ENCODE measurements at places on chromosomes 3 and 15.

- H3K36me3 ChIP-seq: no peaks in the 10 kb centered on the region
- no peak overlapping the region for H3K4me3 ChIP-seq
- no peak overlapping the region for H3K27ac ChIP-seq
- H3K4me1 ChIP-seq: no peaks in the 10 kb centered on the region
These were observed 744.7 kb downstream of the EPHA3 start for GRCh38 chr3:89851974-89852621.

DNA sequence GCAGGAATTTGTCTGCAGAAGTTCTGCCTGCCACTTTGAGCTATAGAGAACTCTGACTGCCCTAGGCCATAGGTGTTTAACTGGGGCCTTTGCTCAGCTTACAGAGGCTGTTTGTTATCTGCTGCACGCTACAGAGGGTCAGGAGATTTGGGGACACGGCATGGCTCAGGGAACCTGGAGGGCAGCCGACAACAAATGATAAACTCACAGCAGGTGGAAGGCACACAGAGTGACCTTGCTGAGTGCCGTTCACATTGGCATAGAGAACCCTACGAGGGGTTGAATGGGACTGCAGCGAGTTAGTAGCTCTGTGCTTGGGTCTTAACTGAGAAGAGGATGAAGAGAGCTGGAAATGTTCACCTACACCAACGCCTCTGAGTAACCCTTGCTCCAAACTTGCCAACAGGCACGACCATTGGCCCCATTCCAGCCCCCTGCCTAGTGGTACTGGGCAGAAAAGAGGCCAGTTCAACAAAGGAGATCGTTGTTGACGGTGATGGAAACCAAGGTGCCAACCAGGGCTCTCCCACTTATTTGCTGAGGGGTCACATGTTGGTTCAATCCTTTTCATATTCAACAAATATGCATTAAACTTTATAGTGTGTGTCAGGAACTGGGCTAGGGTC, 301.1 kb downstream of the NTRK3 start:
- no peak overlapping the region for H3K4me3 ChIP-seq
- H3K36me3 ChIP-seq: no peaks in the 10 kb centered on the region
- no peaks in the 10 kb centered on the region for H3K4me1 ChIP-seq
- H3K27me3 ChIP-seq: no peaks in the 10 kb centered on the region
- H3K27ac ChIP-seq: no peak overlapping the region
- DNase-seq: no peak

DNA sequence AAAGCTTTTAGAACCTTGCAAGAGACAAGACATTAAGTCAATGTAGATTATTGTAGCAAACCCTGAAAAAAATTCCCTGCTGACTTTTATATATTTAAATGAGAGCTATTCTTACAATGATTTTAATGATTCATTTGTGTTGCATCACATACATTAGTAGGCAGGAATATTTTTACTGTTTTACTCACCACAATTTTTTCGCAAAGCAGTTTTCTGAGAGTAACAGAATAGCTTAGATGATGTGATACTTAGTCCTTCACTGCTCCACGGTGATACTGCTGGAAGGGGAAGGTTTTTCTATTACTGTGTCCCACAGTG, 43.9 kb upstream of the CLRN1 start:
- no peak for DNase-seq
- no peak overlapping the region for H3K4me3 ChIP-seq
- peaks cover 15% of the 10 kb centered on the region for H3K27me3 ChIP-seq
- H3K36me3 ChIP-seq: no peaks in the 10 kb centered on the region
- H3K4me1 ChIP-seq: no peaks in the 10 kb centered on the region

GRCh38 chr15:67070892-67071664, 5.7 kb downstream of the SMAD3 start:
- no peak overlapping the region for H3K27ac ChIP-seq
- peaks cover 22% of the 10 kb centered on the region for H3K36me3 ChIP-seq
- H3K27me3 ChIP-seq: no peaks in the 10 kb centered on the region

- DNase-seq: no peak
- no peak overlapping the region for H3K27ac ChIP-seq
- H3K4me1 ChIP-seq: no peaks in the 10 kb centered on the region
- peaks cover 10% of the 10 kb centered on the region for H3K27me3 ChIP-seq
- no peaks in the 10 kb centered on the region for H3K36me3 ChIP-seq
- no peak overlapping the region for H3K4me3 ChIP-seq
These were observed 45.0 kb downstream of the ESYT3 start for GRCh38 chr3:138479438-138479863.

DNA sequence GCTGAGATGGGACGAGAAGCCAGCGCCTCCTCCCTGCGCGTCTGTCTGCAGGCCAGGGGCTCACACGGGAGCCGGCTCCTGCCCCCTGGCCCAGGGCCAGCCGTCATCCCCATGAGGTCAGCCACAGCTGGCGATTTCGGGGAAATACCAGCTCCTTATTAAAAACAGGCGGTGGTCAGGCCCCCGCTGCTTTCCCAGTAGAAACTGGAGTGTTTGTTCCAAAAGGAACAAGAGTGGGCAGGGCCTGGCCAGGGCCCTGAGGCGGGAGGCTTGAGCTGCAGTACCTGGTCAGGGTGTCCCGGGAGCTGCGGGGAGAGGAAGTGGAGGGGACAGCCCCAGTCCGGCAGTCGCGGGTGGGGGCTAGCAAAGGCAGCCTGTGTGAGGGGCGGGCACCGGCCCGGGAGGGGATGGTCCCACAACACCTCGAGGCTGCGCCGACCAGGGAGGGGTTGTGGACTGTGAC, 17.8 kb downstream of the MYL3 start:
- no peaks in the 10 kb centered on the region for H3K4me1 ChIP-seq
- no peak for DNase-seq
- H3K27ac ChIP-seq: peak overlapping the region; percentile 83
- peaks cover 31% of the 10 kb centered on the region for H3K27me3 ChIP-seq
- peak overlapping the region; percentile 78 for H3K4me3 ChIP-seq

- DNase-seq: no peak
- no peaks in the 10 kb centered on the region for H3K4me1 ChIP-seq
- no peak overlapping the region for H3K27ac ChIP-seq
- peaks cover 10% of the 10 kb centered on the region for H3K36me3 ChIP-seq
These were observed 79.7 kb downstream of the IFT80 start for GRCh38 chr3:160319322-160319721.

DNA sequence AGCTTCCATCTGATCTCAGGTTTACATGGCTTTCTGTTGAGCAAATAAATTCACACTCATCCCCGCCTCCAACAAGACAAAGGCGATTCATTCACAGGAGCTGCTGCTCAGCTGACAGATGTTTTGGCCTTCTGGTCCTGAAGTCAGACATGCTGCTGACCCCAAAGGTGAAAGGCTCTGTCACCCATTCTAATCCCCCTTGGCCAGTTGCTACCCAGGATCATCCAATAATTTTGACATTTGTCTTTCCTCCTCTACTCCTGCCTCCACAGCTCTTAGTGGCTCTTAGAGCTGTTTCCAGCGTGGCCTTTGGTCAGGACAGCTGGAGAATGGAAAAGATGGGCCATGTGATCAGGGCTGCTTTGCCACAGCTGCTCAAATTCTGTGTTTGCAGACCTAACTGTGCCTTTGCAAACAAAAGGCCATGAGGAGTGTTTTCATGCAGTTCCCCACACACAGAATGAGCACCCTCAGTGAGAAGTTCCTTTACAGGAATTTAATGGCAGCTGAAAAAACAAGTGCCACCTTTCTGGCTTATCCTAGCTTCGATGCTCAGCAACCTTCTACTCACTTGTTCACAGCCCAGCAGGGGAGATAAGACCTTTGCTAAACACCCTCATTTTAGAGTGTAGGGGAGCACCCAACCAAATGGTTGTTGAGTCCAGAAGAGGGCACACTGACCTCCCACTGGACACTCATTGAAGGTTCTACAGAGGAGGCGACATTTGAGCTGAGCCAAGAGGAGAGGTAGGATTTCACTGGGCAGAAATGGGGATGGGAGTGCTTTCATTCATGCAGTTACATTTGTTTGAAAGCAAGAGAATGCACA, 39.0 kb downstream of the CYP19A1 start:
- H3K4me3 ChIP-seq: no peak overlapping the region
- no peaks in the 10 kb centered on the region for H3K36me3 ChIP-seq
- H3K4me1 ChIP-seq: no peaks in the 10 kb centered on the region
- H3K27me3 ChIP-seq: peaks cover 21% of the 10 kb centered on the region

DNA sequence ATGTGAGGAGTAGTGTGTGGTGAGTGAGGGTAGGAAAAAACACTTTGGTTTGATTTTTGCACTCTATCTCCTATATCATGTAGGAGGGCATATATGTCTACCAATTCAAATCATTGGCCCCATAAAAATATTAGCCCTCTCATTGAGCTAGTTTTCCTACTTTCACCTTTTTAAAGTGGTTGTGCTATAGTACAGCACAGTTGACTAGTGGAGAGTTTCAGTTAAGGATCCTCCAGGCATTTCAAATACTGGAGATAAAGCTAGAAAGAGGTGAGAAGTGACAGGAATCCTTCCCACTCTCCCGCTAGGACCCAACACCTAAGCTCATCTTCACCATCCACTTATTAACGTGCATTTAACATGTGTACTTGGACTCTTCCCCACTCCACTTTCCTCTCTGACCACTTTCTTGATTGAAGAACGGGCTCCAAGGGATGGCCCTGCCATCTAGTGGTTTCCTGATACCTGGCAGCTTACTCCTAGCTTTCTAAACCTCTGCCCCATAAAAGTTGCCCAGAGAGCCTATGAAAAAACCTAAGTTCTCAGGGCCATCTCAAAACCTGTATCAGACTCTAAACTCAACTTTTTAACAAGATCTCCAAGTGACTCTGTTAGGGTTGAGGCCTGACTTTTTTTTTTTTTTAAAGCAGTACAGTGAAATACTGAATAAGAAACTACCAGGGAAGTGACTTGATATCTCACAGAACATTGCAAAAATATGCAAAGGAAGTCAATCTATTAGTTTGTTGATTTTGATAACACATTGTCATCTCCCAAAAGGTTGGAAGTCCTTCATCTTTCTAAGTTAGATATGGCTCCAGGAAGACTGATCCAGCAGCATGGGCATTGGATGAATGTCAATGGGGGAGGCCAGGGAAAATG, 17.9 kb downstream of the IL12A start:
- peaks cover 2% of the 10 kb centered on the region for H3K4me1 ChIP-seq
- no peaks in the 10 kb centered on the region for H3K36me3 ChIP-seq
- DNase-seq: no peak
- peaks cover 4% of the 10 kb centered on the region for H3K27me3 ChIP-seq
- H3K4me3 ChIP-seq: no peak overlapping the region

GRCh38 chr3:61774279-61774890, 213.0 kb downstream of the PTPRG start:
- H3K4me3 ChIP-seq: no peak overlapping the region
- H3K27me3 ChIP-seq: peaks cover 1% of the 10 kb centered on the region
- no peak overlapping the region for H3K27ac ChIP-seq
- DNase-seq: no peak
- H3K36me3 ChIP-seq: no peaks in the 10 kb centered on the region

DNA sequence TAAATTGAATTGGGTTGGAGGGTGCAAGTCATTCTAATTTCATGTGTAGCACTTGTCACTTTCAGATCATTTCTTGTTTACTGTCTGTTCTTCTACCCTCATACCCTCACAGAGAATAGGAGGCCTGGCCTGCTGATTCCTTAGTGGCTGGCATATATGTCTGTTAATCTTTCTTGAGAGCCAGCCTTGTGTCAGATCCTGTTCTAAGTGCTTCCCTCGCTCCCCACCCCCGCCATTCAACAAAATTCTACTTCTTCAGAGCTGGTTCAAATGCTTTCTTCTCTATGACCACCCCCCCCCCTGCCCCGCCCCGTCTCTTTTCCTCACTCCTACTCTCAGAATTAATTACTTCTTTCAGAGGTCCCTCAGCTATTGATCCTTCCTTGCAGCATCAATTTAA, 1.5 kb upstream of the U2SURP start:
- peaks cover 13% of the 10 kb centered on the region for H3K4me1 ChIP-seq
- H3K27me3 ChIP-seq: peaks cover 9% of the 10 kb centered on the region
- H3K36me3 ChIP-seq: peaks cover 1% of the 10 kb centered on the region
- DNase-seq: no peak
- peak overlapping the region; percentile 79 for H3K27ac ChIP-seq

- H3K4me1 ChIP-seq: no peaks in the 10 kb centered on the region
- no peak overlapping the region for H3K27ac ChIP-seq
- H3K36me3 ChIP-seq: no peaks in the 10 kb centered on the region
- no peaks in the 10 kb centered on the region for H3K27me3 ChIP-seq
- DNase-seq: no peak
- H3K4me3 ChIP-seq: no peak overlapping the region
These were observed 201.0 kb upstream of the UBE2E2 start for GRCh38 chr3:23002151-23002550.

DNA sequence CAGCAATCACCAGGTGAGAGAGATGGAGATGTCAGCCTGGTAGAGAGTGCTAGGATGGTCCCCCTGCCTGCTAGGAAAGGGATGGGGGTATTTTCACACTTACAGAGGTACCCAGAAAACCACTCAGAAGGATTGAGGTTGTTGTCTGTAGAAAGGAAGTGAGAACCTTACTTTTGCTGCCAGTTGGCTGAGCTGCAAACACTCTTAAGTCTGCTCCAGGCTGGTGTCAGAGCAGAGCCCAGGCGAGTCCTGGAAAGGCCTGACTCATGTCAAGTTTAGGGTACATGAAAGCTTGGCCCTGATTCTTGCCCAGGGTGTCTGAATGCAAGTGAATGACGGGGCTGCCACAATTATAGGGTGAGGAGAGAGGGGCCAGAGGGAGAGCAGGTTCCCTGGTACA, 214.5 kb upstream of the TRIM42 start:
- H3K4me1 ChIP-seq: no peaks in the 10 kb centered on the region
- H3K4me3 ChIP-seq: no peak overlapping the region

GRCh38 chr3:3998140-3998922, 199.1 kb downstream of the LRRN1 start:
- DNase-seq: no peak
- peaks cover 4% of the 10 kb centered on the region for H3K27me3 ChIP-seq
- no peak overlapping the region for H3K27ac ChIP-seq

- H3K27me3 ChIP-seq: peaks cover 4% of the 10 kb centered on the region
- H3K4me3 ChIP-seq: no peak overlapping the region
- H3K36me3 ChIP-seq: no peaks in the 10 kb centered on the region
These were observed 279.3 kb upstream of the CTNNB1 start for GRCh38 chr3:40920041-40920440.

GRCh38 chr3:127899766-127900165, 15.3 kb upstream of the KBTBD12 start:
- H3K27ac ChIP-seq: no peak overlapping the region
- no peaks in the 10 kb centered on the region for H3K36me3 ChIP-seq
- no peak for DNase-seq
- no peak overlapping the region for H3K4me3 ChIP-seq
- no peaks in the 10 kb centered on the region for H3K4me1 ChIP-seq

GRCh38 chr3:128607710-128608048, 42.9 kb downstream of the RPN1 start:
- H3K27ac ChIP-seq: no peak overlapping the region
- no peak overlapping the region for H3K4me3 ChIP-seq
- H3K36me3 ChIP-seq: no peaks in the 10 kb centered on the region

- H3K4me3 ChIP-seq: no peak overlapping the region
- no peaks in the 10 kb centered on the region for H3K27me3 ChIP-seq
- peaks cover 39% of the 10 kb centered on the region for H3K36me3 ChIP-seq
- DNase-seq: no peak
- peaks cover 5% of the 10 kb centered on the region for H3K4me1 ChIP-seq
- H3K27ac ChIP-seq: no peak overlapping the region
These were observed 117.3 kb downstream of the TNIK start for GRCh38 chr3:171342783-171343420.

- H3K4me1 ChIP-seq: peaks cover 2% of the 10 kb centered on the region
- H3K27ac ChIP-seq: no peak overlapping the region
- H3K4me3 ChIP-seq: no peak overlapping the region
- peaks cover 9% of the 10 kb centered on the region for H3K27me3 ChIP-seq
- H3K36me3 ChIP-seq: no peaks in the 10 kb centered on the region
- DNase-seq: no peak
These were observed 35.8 kb downstream of the MYH15 start for GRCh38 chr3:108474581-108474980.

- H3K36me3 ChIP-seq: no peaks in the 10 kb centered on the region
- peaks cover 24% of the 10 kb centered on the region for H3K27me3 ChIP-seq
- no peaks in the 10 kb centered on the region for H3K4me1 ChIP-seq
- H3K4me3 ChIP-seq: no peak overlapping the region
- no peak for DNase-seq
These were observed 9.0 kb downstream of the ACP3 start for GRCh38 chr3:132326251-132326650.
